ENCODE measurements at places on chromosomes 7 and 10. TPM values are rescaled to one million over a fixed set of nuclear protein-coding genes. Genes with fewer than 3 reads are reported as not detected.

TCAF2 gene
- 1.1 TPM for polyA plus RNA-seq

EPO gene
- polyA plus RNA-seq = not detected

CDC14C gene
- polyA plus RNA-seq = not detected

CLDN4 gene
- polyA plus RNA-seq = 0.37 TPM

AKR1E2 gene
- polyA plus RNA-seq = 0.95 TPM

LRRC61 gene
- polyA plus RNA-seq = 8.6 TPM

SPDYE9 gene
- polyA plus RNA-seq = not detected

CNPY4 gene
- 16.5 TPM for polyA plus RNA-seq

CCDC71L gene
- polyA plus RNA-seq = 6.5 TPM

GPR26 gene
- not detected for polyA plus RNA-seq

INA gene
- 14.8 TPM for polyA plus RNA-seq

DKK1 gene
- 1.4 TPM for polyA plus RNA-seq

NEUROG3 gene
- not detected for polyA plus RNA-seq

SLC35B4 gene
- polyA plus RNA-seq = 9.2 TPM

FAM180A gene
- 1.6 TPM for polyA plus RNA-seq

PRKCQ gene
- 0.93 TPM for polyA plus RNA-seq

PALD1 gene
- 5.5 TPM for polyA plus RNA-seq

BZW2 gene
- 43.0 TPM for polyA plus RNA-seq

ADAM12 gene
- 0.08 TPM for polyA plus RNA-seq

SHH gene
- polyA plus RNA-seq = 13.7 TPM

CRYGN gene
- not detected for polyA plus RNA-seq

DIP2C gene
- polyA plus RNA-seq = 12.2 TPM

EN2 gene
- 0.24 TPM for polyA plus RNA-seq

STEAP4 gene
- polyA plus RNA-seq = 18.0 TPM

GHRHR gene
- 0.68 TPM for polyA plus RNA-seq

PCDH15 gene
- polyA plus RNA-seq = 3.8 TPM

CTAGE8 gene
- not detected for polyA plus RNA-seq

VWDE gene
- 1.4 TPM for polyA plus RNA-seq

H2AZ2 gene
- polyA plus RNA-seq = 69.0 TPM

PRRT4 gene
- polyA plus RNA-seq = 0.40 TPM

FOXP2 gene
- polyA plus RNA-seq = 2.4 TPM

JAKMIP3 gene
- polyA plus RNA-seq = 7.0 TPM

CD36 gene
- 7.2 TPM for polyA plus RNA-seq

EPDR1 gene
- polyA plus RNA-seq = 66.6 TPM

HSPA12A gene
- 35.7 TPM for polyA plus RNA-seq

AOAH gene
- 5.1 TPM for polyA plus RNA-seq

KCNK18 gene
- polyA plus RNA-seq = not detected

PYROXD2 gene
- polyA plus RNA-seq = 4.6 TPM

CLCN1 gene
- polyA plus RNA-seq = not detected

ZNF277 gene
- polyA plus RNA-seq = 16.3 TPM

ANKRD1 gene
- polyA plus RNA-seq = 2.3 TPM

R3HCC1L gene
- polyA plus RNA-seq = 14.7 TPM

BEND7 gene
- 6.8 TPM for polyA plus RNA-seq

CLRN3 gene
- polyA plus RNA-seq = not detected

TMEM178B gene
- 4.0 TPM for polyA plus RNA-seq

GRM3 gene
- 1.9 TPM for polyA plus RNA-seq

NUP42 gene
- polyA plus RNA-seq = 31.1 TPM

CAMK2B gene
- 82.3 TPM for polyA plus RNA-seq

HOXA2 gene
- polyA plus RNA-seq = 1.2 TPM

HOXA4 gene
- 11.3 TPM for polyA plus RNA-seq

RBP4 gene
- polyA plus RNA-seq = 224 TPM

STAMBPL1 gene
- 49.2 TPM for polyA plus RNA-seq

GCK gene
- polyA plus RNA-seq = 0.09 TPM

NFE2L3 gene
- polyA plus RNA-seq = 0.77 TPM

PRKAR2B gene
- 212 TPM for polyA plus RNA-seq

ARHGAP22 gene
- 1.1 TPM for polyA plus RNA-seq
